Testis (tissue), 5 donors: ENCODE measurements at places on chromosomes 1 and 21.

GRCh38 chr21:43369124-43369523, 57.8 kb downstream of the SIK1 start:
- no peak for DNase-seq

DNA sequence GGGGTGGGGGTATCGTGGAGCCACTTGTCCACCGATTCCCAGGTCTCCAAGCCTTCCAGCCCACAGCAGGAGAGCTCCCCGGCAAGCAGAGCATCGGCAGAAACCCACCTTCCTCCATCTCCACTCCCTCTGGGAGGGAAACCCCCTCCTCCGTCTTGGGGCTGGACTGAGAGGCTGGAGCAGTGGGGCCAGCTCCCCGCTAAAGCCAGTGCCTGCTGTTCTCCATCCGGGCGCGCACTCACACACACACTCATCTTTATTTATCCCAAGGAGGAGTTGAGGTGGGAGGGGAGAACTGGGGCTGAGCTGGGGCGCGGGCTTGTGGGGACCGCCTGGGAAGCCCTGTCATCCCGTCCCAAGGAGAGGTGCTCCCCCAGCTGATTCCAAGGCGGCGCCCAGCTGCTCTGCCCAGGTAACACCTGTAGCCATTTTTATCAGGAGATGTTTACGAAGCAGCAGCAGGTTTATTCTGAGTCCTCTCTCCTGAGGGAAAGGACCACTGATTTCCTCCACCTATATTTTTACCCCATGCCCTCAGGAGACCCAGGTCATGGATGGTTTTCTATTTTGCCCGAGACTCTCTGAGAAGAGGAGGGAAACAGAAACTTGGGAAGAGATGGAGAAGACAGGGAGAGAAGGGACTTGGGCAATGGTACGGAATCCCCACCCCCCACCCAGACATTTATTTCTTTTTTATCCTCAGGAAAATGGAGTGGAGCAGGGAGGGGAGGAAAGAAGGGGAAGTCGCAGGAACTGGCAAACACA, 2.1 kb downstream of the KCNN3 start:
- no peak for DNase-seq

DNA sequence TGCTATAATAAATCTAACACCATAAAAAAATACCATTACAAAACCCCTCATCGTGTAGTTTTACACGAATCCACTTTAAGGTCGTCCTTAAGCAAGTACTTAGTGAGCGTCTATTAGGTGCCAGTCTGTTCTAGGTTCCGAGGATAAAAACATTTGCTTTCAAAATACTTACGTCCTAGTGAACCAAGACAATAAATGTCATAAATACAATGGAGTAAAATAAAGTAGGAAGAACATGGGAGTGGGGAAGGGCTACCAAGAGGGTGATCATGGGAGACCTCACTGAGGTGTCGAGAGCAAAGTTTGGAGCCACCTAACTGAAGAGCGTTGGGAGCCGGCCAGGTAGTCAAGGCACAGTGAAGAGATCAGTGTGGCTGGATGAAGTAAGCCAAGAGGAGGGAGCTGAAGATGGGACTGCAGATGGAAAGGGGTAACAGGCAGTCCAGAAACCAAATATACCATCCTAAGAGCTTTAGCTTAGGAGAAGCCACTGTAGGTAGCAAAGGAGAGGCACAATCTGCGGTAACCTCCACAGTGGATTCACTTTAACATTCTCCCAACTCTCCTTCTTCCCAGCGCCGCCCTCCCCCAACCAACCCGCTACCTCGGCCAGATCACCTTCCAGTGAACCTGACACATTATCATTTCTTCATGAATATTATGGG, 684 bp downstream of the LTN1 start:
- peak; percentile 37 for DNase-seq

- no peak for DNase-seq
Observed at GRCh38 chr1:61496501-61496900, 228.4 kb downstream of the TM2D1 start.

GRCh38 chr1:20448671-20449071, 37.3 kb downstream of the CAMK2N1 start:
- no peak for DNase-seq

GRCh38 chr1:192805832-192806323, 3.0 kb upstream of the RGS2 start:
- no peak for DNase-seq

GRCh38 chr1:17371896-17372295, at the start of gene PADI6:
TSS of gene PADI6 (plus strand) at chr1:17372196. CDS start at chr1:17372246, 50 bp downstream.
- no peak for DNase-seq
